ENCODE measurements at places on chromosomes 4 and X.

- DNase-seq = no peak
These were observed 2.8 kb upstream of the RUFY3 start for GRCh38 chr4:70718811-70719604.

DNA sequence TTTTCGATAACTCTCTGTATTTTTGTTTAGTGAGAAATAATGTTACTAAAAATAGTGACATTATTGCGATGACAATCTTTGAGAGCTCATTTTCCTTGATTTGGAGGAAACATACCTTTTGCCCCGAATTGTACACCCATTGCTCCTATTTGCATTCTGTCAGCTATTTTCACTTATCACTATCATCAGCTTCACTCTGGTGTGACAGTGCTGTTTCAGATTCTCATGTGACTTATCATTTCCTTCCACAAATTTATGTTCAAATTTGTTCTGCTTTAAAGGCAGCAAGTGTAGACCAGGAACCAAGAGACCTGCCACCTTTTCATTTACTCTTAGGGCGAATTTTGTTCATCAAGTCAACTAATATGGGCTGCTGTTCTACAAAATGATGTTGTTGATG is 179.4 kb downstream of the RBM46 start:
- DNase-seq = no peak

DNA sequence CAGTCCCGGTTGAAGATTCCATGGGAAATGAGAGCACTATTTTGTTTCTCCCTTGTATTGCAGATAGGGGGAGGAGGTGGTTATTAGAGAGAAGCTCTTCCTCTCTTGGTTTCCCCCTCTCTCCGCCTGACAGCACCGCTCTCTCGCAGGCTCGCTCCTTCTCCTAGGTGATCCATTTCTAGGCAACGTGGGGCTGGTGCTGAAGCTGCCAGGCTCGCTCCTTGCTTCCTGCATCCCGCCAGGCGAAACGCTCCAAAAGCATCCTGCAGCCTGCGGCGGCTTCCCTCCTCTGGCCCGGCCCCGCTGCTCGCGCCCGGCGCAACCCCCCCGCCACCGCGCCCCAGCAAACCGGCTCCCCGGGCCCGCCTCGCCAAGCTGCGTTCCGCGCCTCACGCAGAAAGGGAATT is at the start of gene GRID2:
Gene GRID2 (plus strand): TSS at position 346 of the 407 bp plus-strand sequence.
- DNase-seq = no peak

DNA sequence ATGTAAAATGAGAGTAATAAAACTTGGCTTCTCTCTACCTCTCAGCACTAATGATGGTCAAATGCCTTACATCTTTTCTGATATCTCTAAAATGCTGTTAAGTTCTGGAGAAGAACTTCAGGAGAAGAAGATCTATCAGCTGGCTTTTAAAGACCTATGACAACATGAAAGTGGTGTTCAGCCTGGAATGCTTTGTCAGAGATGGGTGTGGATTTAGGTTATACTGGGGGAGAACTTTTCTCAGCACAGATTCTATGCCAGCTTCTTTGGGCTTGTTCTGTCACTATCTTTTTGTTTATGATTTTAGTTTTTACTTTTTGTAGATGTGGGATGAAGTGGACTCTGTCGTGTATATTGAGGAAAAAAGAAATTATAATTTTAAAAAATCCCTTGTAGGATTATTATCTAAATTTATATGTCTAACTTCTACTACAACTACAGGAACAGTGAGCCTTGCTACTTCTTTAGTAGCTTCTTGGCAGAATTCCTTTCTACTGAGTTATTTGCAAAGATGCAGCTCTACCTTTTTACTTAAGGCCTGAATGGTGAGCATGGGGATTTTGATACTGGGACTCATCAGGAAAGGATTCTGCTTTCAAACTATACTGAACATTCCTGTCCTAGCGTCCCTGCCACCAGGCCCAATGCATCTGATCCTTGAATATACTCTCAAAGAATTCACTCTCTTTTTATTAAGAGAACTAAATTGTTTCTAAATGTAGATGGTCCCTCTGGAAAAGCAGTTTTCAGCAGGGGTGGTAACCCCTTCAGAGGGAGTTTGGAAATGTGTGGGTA is 19.6 kb downstream of the CYP2U1 start:
- DNase-seq = no peak

DNA sequence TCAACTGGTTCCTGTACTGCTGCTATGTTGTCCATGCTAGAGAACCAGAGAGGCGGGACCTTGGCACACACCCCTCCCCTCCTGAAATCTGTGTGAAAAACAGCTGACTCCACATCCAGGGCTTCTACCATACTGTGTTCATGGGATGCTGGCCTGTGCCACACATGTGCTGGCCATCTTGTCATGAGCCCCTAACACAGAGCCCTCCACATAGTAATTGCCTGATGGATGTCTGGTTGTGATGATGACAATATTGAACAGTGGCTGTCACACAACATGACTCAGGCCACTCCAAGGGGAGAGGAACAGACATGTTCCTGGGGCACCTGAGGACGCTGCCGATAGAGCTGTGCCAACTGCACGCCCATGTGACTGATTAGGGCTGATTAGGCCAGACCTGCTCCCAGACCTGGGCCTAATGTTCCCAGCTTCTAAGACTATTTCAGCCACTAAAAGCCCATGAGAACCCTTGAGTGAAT is 13.1 kb downstream of the SLC25A5 start:
- no peak for DNase-seq

DNA sequence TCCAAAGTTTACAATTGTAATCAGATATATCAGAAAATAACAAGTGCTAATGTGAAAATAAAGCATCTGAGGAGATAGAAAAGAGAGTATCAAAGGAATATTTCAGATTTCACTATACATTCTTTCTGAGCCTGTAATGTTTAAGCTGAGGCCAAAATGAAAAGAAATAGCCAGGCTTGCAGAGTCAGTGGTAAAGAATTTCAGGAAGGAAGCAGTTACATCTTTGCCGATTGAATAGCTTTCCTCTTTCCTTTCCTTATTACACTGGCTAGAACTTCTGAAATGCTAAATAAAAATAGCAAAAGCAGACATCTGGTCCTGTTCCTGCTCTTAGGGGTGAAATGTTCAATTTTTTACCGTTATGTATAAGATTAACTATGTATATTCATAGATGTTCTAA is 1441.6 kb upstream of the PCDH7 start:
- no peak for DNase-seq

DNA sequence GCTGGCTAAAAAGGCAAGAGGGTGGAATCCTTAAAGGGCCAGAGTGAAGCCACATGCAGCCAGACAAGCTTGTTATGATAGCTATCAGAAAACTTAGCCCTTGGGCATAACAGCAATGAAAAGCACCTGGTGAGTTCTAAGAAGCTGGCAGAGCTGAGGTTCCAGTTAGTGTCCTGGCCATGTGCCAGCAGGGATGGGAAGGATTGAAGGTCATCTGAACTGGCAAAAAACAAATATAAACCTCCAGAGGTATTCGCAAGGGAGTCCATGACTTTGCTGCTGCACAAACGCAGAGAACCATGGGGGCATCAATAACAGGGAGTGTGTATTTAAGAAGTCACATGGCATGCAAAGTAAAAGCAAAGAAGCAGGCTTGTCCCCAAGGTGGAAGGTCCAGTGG is 208.9 kb downstream of the FAM47A start:
- no peak for DNase-seq

- peak; percentile 84 for DNase-seq
These were observed 144.3 kb upstream of the PAQR3 start for GRCh38 chr4:79083406-79084010.

DNA sequence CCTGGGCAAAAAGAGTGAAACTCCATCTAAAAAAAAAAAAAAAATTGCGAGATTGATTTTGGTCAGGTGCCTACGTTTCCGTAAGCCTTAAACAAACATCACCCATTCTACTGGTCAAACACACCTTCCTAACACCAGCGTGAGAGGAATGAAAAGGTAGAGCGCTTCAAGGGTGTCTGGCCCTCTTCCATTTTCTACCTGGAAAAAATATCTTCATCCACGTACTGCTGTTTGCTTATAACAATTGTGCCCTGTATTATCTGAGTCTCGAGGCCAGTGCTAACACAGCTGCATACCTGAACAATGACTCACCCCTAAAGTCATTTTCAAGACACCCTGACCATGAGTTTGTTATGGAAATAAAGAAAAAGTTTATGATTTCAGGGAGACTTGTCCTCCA is 13.9 kb downstream of the TMSB4X start:
- DNase-seq = no peak

DNA sequence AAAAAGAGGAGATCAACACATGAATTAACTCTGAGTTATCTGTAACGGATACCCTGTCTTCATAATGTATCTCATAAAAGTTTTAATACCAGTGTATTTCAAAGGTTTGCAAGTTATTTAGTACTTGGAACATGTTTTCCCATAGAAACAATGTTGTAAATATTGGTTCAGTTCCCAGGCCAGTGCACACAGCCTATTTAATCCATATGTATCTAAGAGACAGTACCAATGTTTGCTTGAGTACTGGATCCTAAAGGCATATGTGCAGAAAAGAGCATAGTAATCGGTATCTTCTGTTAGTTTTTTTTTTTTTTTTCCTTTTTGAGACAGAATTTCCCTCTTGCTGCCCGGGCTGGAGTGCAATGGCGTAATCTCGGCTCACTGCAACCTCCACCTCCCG is 46.1 kb downstream of the SLIT2 start:
- no peak for DNase-seq

DNA sequence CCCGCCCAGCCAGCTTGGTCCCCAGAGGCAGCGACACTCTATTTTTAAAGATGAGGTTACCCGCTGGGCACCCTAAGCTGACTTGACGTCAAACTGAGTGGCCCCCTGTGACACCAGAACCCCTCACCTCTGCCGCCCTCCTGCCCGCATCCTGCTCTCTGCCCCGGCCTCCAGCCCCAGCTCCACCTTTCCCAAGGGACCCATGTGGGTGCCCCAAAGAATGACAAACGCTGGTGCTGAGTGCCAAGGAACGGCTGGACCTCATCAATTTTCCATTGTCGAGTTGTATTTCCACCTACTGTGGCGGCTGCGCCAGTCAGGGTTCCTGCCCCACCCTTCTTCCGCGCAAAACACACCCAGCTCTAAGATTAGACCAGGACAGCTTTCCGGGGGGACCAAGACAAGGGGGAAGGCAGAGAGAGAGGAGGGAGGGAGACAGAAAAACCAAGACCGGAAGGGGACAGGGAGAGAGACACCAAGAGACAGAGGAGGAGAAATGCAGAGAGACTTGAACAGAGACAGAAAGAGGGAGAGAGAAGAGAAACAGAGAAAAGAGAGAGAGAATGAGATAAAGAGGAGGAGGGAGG is 2.0 kb downstream of the PRKX start:
- DNase-seq = no peak

DNA sequence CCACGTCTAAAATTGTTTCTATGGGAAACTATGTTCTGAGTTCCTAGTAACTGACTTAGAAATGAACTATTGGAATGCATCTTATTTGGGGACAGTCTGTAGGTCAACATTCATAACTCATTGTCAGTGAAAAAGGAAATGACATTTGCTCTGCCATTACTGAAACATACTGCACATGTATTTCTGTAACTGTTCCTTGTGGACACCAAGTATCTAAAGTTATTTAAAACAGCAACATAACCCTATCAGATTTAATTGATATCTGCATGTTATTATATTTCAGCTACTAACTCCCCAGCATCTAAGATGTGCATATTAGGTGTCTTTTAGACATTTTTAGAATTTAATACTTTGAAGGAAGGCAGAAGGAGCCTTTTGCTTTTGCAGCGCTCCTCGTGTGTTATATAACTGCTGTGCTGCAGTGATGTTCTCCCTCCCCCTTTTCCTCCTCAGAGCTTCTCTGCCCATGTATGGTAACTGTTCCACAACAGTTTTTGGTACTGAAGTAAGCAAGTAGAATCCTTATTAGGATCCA is 37.2 kb upstream of the TMEM131L start:
- DNase-seq = peak; percentile 68

GRCh38 chrX:9816084-9816700 is 30.0 kb downstream of the SHROOM2 start:
- no peak for DNase-seq

GRCh38 chr4:152063621-152064240 is 302.9 kb upstream of the GATB start:
- DNase-seq = no peak

DNA sequence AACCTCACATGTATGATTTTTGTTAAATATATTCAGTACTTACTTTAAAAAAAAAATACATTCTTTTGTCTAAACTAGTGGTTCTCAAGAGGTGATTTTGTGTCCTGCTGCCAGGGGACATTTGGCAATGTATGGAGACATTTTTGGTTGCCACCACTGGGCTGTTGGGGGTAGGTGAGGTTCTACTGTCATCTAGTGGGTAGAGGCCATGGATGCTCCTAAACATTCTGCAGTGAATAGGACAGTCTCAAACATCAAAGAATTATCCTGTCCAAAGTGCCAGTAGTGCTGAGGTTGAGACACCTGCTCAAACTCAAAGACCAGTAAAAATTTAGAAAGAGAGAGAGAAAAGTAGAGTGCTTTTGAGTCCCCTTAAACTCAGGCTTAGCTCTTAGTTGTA is 32.9 kb upstream of the PGM2 start:
- no peak for DNase-seq

DNA sequence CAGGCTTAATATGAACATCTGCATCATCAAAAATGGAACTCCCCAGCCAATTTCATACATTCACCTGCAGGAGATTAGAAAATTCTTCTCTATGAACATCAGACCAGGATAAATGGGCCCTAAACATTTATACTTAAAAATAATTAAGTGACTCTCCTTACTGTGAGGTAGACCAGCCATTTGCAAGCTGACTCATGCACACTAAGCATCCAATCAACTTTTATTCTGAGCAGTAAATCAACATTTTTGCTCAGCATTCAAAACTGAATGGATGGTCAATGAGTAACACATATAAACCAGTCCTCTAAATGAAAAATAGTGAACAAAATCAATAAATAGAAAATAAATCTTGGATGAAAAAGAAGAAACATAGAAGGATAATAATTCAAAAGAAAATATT is 19.9 kb upstream of the PCDH10 start:
- DNase-seq = no peak

- peak; percentile 20 for DNase-seq
These were observed 90.2 kb downstream of the SHOX start for GRCh38 chrX:720825-721224.

Data from sigmoid colon (tissue), 7 donors.